Spinal cord (tissue), 10 donors: ENCODE measurements at places on chromosomes 5 and 9.

DNA sequence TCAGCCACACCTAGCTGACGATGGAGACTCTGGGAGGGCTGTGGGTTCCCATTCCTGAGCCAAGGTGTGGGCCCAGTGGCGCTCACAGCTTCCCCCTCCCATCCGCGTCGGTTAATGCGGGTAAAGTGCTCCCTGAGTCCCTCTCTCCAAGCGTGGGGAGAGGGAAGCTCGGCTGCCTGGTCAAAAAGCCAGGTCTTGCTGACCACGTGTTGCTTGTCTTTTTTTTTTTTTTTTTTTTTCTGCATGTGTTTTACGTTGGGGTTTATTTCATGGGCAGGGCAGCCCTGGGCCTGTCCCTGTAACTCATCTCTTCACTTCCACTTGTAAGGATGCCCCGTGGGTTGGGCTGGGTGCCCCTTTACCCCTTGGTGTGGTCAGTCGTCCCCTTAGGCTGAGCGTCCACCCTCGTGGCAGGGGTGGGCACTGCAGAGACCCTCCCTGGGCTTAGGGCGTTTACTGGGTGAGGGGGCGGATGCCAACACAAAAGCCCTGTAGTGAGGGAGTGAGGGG lies 11.9 kb downstream of the NKD2 start:
- no peak for DNase-seq

DNA sequence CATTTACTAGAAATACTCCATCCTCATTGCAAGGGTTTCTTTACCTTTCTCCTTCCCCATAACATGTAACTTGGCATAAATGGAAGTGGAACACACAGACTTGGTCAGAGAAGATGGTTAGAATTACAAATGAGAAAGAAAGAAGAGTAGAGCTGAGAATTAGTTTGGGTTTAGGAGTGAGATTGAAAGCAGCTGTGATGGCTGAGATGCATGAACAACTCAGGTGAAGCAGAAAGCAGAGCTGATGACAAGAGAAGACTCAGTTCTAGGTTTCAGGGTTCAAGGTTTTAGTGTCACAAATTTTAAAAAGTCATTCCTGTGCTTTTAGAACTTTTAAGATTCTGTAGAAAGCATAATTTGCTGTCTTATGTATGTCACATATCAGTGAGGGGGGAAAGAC lies 54.0 kb downstream of the TMEM161B start:
- DNase-seq = peak; percentile 27

DNA sequence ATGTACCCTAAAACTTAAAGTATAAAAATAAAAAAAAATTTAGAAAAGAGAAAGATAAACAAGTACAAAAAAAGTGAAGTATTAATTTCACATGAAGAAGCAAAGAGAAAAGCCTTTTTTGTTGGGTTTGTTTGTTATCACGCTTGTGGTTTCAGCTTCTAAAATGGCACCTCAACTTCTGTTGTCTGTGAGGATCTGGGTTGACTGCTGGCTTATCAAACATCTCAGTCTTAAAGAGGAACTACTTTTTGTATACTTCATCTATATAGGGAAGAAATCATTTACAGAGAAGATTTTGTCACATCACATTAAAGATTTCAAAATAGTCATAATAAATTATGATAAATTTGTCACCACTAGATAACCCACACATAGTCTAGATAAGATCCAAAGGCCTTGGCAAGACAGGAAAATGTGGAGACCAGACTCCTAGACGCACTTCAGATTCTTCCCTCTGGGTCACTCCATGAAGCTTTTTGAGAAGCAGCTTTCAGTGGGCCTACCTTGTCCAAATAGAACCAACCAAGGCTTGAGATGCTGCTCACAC lies 8.8 kb upstream of the ADGRV1 start:
- DNase-seq = no peak

GRCh38 chr5:106140101-106140500 lies 1530.6 kb downstream of the EFNA5 start:
- DNase-seq = no peak

GRCh38 chr9:84123648-84124406 lies 143.2 kb downstream of the RMI1 start:
- DNase-seq = no peak

DNA sequence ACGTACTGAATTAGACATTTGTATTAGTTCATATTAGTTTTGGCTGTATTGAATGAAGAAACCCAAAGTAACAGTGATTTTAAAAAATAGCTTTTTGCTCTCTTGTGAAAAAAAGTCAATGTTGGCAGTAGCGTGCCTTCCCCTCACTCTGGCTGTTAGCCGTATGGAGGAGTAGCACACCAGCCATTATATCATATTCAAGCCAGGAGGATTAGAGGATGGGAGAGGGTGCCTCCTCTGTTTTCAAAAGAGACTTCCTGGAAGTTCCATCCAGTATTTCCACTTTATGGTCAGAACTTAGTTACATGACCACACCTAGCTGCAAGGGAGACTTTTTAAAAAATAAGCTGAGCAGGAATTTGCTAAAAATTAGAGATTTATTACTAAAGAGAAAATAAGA lies 41.2 kb downstream of the GPR21 start:
- DNase-seq = no peak

DNA sequence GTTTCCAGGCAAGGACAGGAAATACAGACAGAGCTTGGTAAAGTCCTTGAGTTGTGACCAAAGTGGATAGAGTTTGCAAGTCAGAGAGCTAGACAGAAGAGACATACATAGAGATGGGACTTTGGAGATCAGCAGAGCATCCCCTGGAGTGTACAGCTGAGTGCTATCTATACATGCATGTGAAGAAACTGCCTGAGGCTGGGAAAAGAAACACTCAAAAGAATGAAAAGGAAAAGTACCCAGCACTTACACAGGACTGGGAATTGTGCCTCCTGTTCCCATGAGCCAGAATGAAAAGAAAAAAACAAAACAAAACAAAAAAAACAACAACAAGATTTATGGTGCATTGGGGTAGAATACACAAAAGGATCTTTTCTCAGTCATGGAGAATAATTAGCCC lies 606.4 kb downstream of the ZNF608 start:
- DNase-seq = peak; percentile 45

GRCh38 chr9:96256800-96257199 lies 45.2 kb downstream of the HSD17B3 start:
- no peak for DNase-seq

GRCh38 chr5:108090946-108091345 lies 291.0 kb downstream of the FBXL17 start:
- no peak for DNase-seq

GRCh38 chr5:59693492-59694309 lies 199.8 kb downstream of the PDE4D start:
- no peak for DNase-seq

DNA sequence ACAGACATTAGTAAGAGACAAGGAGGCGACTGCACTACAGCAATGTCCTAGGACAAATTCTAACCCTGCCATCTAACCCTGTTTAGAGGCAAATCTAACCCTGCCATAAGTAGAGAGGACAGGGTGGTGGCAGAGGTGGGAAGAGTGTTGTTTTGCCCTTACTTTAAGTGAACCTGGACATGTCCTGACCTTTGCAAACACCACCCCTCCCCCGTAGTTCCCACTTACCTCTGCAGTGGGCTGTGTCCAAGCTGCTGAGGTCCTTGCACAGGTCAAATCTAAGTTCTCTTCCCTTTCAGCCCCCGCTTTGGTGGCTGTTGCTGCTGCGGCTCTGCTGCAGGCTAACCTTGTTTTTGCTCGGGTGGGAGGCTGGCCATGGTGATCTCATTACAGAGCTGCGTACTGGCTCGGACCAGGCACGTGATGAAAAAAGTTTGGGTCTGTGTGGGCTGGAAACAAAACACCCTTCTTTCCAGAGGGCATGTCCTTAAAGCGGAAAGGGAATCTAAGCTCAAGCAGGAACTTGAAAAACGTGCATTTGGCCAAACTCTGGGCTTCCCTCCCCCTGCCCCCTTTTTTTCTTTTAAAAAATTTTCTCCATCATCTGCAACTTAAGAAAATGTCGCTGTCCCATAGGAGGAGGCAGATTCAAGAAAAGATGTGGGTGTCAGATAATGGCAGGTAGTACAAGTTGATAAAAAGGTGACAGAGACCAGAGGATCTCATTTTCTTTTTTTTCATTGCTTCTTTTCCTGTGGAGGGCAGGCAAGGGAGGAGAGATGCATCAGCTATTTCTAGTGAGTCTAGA lies at the start of gene FAXDC2:
Gene FAXDC2 (minus strand): TSS at position 349 of the 808 bp plus-strand sequence. CDS start 12,425 bp downstream, outside the sequence.
- DNase-seq = no peak
